Central memory CD8-positive, alpha-beta T cell (primary cell): ENCODE measurements at places on chromosomes 2 and 18.
A peak's percentile ranks its signal among the peaks of the same experiment; 100 is the strongest.

DNA sequence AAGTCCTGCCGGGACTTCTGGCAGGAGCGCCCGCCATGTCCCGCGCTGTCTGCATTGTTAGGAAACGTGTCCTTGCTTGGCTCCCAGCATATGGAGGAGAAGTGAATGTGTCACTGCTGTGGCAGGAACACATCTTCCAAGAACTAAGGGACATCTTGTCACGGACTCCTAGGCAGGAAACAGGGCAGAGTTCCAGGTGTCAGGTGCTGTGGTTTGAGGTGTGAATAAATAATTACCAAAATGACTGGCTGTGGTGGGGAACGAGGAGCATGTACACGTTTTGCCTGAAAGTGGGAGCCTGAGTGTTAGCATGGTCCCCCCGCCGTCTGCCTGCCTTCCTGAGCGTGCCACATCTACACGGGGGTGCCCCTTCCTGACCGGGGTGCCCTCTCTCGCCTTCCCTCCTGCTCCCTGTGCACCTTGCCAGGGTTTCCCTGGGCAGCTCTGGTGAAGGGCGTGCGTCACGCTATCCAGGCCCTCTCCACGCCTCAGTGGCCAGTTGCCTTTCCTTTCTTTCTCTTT lies 237.5 kb downstream of the LDLRAD4 start:
- DNase-seq: no peak

DNA sequence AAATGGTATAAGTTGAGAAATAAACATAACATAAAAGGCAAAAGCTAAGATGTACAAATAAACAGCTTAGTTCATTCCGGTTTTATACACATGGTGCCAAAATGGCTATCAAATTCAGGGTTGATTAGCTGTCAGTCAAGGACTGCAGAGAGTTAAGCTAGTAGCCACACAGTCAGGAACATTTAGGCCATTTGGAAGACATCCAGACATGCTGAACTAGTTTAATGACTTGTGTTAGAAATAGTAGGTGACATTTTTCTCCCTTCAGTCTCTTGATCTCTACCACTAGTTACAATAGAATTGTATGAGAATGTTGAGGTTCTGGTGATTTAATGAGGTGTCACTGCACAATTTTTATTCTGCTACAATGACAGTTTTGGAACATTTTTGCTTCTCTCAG lies 394.4 kb upstream of the SPHKAP start:
- no peak for DNase-seq

GRCh38 chr18:58698701-58699193 lies 27.5 kb downstream of the MALT1 start:
- no peak for DNase-seq

- no peak for DNase-seq
These were observed 540.9 kb downstream of the NRXN1 start for GRCh38 chr2:50490991-50491390.

- DNase-seq: no peak
These were observed 366.2 kb upstream of the ID2 start for GRCh38 chr2:8315531-8316165.

- peak; percentile 57 for DNase-seq
These were observed 11.3 kb downstream of the IL1RN start for GRCh38 chr2:113138428-113139322.

DNA sequence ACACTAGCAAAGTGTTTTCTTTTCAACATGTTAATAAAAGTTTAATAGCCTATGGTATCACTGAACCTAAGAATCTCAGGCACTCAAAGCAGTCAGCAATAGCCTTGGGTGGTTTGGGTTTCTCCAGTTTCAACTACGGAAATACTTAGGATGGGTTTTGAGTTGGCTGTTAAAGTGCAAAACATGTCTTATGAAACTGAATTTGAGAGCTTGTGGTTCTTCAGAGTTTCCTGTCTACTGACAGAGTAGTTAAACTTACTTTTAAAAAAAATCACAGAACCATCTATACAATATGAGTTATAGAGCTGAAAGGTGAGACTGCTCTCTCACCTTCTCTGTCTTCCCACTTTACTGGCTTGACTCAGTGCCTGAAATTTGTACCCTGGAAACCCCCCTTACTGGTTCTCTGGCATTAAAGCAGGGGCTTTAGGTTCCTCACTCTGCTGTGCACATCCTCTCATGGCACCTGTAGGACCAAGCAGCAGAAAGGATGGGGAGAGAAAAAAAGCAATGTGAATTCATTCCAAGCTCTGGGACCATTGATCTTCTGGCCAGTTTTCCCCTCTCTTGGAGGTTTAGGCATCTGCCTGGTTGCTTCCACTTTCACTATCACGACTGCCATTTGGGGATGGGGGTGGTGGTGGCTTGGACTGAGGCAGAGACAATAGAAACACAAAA lies 18.1 kb downstream of the CCDC141 start:
- no peak for DNase-seq

DNA sequence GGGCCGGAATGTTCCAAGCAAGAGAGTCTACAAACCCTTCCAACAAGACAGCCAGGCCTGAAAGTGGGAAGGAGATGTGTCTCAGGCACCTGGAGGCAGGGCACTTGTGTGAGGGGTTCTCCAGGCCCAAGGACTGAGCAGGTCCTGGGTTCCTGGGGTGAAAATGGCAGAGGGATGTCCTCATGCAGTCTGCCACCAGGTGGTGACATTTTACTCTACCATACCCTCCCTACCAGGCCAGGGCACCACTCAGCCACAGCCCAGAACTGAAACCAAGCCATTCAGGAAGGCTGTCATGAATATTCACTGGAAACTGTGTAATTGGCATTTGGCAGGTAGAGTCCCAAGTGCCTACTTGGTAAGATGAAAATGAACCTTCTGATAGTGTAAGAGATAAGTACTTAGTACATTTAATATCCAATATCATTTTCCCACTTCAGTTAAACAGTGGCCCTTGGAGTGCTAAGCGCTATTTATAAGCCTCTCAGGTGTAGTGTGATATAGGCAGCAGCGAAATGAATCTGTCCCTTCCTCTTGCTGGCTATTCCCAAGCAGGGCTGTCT lies 185.1 kb downstream of the MYO5B start:
- no peak for DNase-seq

- DNase-seq: no peak
These were observed 899.7 kb upstream of the VRK2 start for GRCh38 chr2:57146951-57147350.

DNA sequence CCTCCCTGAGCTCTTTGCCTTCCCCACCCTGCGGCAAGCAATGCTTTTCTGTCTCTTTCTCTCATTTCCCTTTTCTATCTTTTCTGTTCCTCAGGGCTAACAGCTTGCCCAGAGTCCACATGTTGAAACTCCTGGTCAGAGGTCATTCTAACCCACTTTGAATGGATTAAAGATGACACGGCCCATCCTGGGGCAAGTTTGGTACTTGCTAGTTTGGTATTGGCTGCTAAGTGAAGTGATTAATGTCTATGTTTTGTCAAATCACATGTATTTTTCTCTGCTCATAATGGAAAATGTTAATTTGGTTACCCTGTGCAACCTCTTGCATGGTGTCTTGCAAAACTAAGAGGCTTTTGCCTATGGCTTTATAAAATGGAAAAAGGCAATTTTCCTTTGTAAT lies 960.2 kb downstream of the CNTNAP5 start:
- no peak for DNase-seq

- DNase-seq: no peak
These were observed 280.6 kb upstream of the PXDN start for GRCh38 chr2:2024751-2025481.

- no peak for DNase-seq
These were observed 74.5 kb downstream of the USP40 start for GRCh38 chr2:233492078-233492477.

- DNase-seq: no peak
These were observed 20.8 kb upstream of the TMEM17 start for GRCh38 chr2:62526531-62527381.

DNA sequence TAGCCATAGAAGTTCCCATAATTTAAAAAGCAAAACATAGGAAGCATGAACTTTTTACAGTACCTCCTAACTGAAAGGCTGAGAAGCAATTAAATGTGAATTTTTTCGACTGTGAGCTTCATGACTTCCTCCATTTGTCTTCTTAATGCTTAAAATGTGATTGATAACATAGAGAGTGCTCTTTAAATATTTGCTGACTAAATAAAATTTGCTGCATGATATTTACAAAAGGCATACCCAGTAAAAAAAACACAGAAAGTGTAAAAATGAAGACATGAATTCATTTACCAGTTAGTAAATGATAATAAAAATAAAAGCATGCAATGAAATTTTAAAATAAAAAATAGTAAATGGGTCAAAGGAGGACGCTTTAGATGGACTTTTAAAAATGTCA lies 21.9 kb downstream of the STAT4 start:
- DNase-seq: no peak

- no peak for DNase-seq
These were observed 83.1 kb downstream of the PTH2R start for GRCh38 chr2:208489687-208490086.

GRCh38 chr18:76259096-76259495 lies 235.9 kb downstream of the ZNF516 start:
- DNase-seq: no peak

GRCh38 chr2:57453945-57454344 lies 592.7 kb upstream of the VRK2 start:
- no peak for DNase-seq

GRCh38 chr2:85577386-85578242 lies at the start of gene VAMP8:
VAMP8 (plus strand) TSS chr2:85577586; CDS start chr2:85577647, 61 bp downstream.
- no peak for DNase-seq

GRCh38 chr2:120470041-120470965 lies 124.4 kb downstream of the INHBB start:
- DNase-seq: no peak

DNA sequence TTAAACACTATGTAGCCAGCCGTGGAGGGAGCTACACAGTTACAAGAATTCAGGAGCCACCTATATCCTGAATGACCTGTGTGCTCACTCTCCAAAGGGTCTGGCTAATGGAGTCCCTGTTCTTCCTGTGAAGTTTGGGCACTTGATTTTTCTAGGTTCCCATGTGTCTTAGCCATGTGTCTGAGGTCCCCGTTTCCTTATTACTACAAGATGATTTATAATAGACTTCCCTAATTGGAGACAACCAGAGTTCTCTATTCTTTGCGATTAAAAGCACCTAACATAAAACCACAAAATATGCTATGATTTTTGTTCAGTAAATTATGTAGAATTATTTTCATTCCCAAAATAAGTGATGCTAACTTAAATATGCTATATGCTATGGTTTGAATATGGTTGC lies 83.4 kb downstream of the PDK1 start:
- DNase-seq: no peak

DNA sequence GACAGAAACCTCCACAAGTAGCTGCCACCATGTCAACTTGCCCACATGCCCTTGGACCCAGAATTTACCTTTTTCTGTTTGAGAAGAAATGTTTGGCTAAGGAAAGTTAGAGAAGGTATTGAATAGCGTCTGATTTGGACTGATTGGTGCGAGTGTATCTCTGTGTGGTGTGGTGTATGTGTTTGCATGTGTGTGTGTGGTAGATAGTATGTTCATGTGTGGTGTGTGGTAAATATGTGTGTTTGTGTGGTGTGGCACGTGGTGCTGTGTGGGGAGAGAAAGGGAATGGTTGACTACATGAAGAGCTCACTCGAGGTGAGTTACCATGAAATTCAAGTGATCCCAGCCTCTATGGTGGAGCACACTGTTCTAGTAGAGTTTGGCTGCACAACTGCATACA lies 360.8 kb upstream of the SPHKAP start:
- no peak for DNase-seq

DNA sequence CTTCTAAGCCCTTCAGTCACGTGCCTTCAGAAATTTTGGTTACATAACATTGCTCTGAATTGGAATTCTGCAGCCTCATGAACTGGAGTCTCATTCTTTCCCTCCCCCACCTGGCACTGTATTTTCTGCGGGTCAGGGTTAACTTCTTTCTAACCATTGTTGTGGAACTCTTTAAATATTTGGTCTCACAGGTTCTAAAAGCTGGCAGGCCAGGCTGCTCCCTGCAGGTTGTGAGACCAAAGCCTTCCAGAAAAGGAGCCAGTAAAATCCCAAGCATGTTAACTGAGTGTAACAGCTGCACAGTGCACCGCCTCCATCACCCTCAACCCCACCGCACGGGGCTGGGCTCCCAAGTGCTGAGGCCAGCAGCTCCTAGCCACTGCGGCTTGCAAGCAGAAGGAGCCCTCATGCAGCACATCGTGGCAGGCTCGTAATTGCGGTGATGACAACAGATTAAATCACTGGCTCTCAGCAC lies 174.1 kb upstream of the ALPP start:
- DNase-seq: no peak

- DNase-seq: no peak
These were observed 510.2 kb upstream of the ID2 start for GRCh38 chr2:8171608-8172007.

GRCh38 chr18:2121224-2121623 lies 450.1 kb downstream of the METTL4 start:
- no peak for DNase-seq

DNA sequence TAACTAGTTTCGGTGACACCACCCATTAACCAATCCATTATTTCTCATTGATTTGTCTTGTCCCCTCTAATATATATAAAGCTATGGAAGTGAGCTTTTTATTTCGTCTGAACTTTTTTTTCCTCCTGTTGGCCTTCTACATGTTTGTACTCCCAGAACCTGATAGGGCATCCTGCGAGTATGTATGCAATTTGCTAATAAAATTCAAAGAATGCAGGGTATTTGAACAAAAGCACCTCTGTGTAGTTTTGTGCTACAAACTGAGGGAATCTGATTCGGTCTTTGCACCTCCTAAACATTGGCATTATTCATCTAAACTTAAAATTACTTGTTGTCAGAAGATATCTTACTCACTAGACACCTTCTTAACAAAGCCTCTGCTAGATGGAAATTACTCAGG lies 242.9 kb upstream of the TMEFF2 start:
- no peak for DNase-seq

- no peak for DNase-seq
These were observed 122.9 kb downstream of the GLI2 start for GRCh38 chr2:120858361-120859106.

- DNase-seq: no peak
These were observed 138.8 kb upstream of the SATB2 start for GRCh38 chr2:199596549-199596948.

- no peak for DNase-seq
These were observed 73.9 kb upstream of the NCKAP5 start for GRCh38 chr2:133641942-133642725.

DNA sequence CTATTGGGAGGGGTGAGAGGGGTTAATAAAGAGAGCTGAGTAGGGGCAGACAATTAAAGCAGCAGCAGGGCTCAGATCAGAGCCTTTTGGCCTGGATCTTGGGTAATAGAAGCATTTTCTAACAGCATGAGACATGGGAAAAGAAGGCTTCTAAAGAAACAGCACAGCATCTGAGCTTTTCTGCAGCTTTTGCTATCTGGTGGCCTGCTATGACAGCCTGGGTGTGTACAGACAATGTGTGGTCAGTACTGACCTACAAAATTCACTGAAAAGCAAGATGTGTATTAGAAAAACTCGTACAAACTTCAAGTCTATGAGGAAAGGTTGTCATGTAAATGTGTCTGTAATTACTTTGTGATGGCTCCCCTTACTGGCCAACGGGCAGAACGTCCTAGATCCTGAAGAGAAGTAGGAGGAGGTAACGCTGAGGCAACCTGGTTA lies 95.6 kb downstream of the GALNT3 start:
- DNase-seq: no peak

GRCh38 chr2:209525834-209526281 lies 102.0 kb downstream of the MAP2 start:
- no peak for DNase-seq

GRCh38 chr2:48471048-48471474 lies 58.9 kb upstream of the STON1 start:
- no peak for DNase-seq
